ENCODE measurements at places on chromosomes 7 and 10.

GRCh38 chr10:48514916-48515315 is 90.0 kb downstream of the ARHGAP22 start:
- no peak for DNase-seq

- DNase-seq = no peak
These were observed 39.4 kb downstream of the BTBD16 start for GRCh38 chr10:122310311-122311050.

DNA sequence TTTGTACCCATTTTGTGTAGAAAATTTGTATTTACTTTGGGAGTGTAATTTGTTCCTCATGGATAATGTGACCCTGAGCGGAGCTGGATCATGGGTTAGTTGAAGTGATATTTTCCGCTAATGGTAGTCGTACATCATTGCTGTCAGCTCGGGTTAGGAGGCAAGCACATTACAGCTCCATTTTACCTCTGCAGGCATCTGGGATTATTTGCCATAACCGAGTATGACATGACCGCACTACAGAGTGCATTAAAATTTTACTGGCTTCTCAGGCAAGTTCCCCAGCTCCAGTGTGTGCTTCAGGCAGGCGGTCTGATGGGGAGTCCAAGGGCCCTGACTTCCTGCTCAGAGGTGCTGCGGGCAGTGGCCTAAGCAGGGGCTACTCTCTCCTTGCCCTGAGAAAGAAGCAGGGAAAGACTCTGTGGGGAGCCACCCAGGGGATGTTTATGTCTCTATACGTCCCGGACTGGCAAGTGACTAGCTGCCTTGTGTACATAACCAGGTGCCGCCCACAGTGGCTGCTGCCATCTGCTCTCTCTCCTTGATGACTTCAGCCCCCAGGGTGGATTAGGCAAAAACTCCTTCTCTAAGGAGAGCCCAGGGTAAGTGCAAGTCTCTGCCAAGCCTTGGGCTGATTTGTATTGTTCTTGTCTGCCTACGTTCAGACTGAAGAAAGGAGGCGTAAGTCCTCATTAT is 685.3 kb upstream of the GALNT17 start:
- DNase-seq = no peak

DNA sequence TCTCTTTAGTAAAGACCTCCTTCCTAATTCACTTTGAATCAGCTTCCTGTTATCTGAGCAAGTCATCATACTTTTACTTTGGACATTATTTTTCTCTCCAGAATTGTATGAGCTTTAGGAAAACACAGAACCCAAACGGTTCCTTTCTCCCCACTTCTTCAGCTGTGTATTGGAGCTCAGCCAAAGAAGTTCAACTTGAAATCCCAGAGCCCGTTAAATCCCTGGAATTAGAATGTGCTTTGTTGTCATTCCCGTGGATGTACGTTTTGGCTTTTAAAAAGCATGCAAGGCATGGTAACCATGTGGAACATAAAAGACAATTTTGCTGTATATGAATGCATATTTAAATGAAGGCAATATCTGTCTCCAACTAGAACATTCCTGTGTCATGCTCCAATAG is 46.6 kb downstream of the AGMO start:
- DNase-seq = no peak

DNA sequence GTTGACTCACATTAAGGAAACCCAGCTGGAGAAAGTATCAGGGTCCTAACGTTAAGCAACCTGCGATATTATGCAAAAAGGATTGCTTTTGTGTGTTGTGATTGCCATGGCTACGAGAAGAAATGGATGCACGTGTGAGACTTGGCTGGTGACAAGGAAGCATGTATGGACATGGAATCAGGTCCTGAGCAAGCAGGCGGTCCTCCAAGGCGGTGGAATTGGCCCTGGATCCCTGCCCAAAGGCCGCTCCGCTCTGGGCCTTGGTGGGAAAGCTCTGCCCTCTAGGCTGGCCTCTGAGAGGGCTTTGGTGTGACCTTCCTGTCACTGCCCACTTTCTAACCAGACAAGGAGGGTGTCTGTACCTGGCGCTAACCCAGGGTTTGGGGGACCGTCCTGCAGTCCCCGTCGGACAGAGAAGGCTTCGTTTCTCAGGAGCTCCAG is 192.1 kb downstream of the EBF3 start:
- DNase-seq = no peak

GRCh38 chr10:79942261-79943185 is 6.4 kb downstream of the SFTPD start:
- no peak for DNase-seq

- no peak for DNase-seq
These were observed 12.7 kb upstream of the VDAC2 start for GRCh38 chr10:75197906-75198305.

DNA sequence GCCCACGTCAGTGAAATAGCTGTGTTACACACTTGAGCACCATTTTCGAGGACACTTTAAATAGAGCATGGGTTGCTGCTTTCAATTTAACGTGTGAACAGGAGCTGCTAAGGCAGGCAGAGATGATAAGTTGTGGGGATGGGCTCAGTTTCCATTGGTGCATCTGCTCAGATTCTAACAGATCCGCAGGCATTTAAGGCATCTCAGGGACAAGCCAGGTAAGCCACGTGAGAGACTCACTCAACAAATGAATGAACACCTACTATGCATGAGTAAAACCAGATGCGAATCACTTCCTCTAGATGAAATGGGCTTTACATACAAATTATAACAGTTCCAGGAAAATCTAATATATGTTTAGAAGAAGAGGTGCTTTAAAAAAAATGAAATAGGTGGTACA is 34.6 kb downstream of the PLXNA4 start:
- DNase-seq = no peak

- no peak for DNase-seq
These were observed 740 bp downstream of the HTR7 start for GRCh38 chr10:90856964-90857634.

- no peak for DNase-seq
These were observed 35.0 kb downstream of the C10orf105 start for GRCh38 chr10:71684356-71685173.

- no peak for DNase-seq
These were observed 15.0 kb upstream of the SLK start for GRCh38 chr10:103951942-103952341.

- DNase-seq = no peak
These were observed 128.2 kb downstream of the TEX36 start for GRCh38 chr10:125554753-125555152.

- no peak for DNase-seq
These were observed 550.0 kb downstream of the REEP3 start for GRCh38 chr10:64071218-64071617.

DNA sequence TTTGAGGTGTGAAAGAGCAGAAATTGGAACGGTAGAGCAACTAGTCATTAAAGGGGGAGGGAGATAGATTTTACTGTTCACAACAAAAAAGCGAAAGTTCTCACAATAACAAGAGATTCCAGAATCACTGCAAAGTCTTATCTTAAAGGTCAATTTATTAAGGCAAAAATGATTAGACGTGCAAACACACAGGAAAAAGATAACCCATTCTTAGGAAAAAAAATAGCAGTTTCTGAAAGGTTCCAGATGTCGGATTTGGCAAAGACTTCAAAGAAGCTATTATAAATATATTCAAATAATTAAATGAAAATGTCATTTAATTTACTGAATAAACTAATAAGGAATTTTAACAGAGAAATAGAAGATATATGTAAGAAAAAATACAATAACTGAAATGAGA is 70.8 kb upstream of the GNAI1 start:
- no peak for DNase-seq

DNA sequence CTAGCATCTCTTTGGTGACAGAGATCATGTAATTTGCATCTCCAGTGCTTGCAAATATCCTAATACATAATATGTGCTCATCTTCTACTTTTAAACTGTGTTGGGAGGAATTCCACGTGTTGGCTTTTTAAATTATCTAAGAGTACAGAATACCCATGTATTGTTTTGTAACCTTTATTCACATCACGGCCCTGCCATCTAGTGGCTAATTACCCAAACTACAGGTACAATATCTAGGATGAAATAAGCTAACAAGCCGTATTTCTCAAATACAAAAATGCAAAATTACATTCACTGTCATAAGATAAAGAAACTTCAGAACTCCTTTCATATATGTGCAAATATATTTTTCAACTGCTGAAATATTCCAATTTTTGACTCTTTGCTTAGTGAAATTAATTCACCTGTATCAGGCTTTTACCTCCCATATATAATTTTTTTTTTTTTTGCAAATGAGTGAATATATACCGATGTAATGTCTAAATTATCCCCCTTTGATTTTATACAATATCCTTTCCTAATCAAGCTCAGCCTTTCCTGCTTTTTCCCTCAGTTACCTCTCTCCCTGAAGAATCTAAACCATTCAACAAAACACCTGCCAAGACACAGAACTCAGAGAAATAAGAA is 30.3 kb upstream of the LSM8 start:
- DNase-seq = no peak

DNA sequence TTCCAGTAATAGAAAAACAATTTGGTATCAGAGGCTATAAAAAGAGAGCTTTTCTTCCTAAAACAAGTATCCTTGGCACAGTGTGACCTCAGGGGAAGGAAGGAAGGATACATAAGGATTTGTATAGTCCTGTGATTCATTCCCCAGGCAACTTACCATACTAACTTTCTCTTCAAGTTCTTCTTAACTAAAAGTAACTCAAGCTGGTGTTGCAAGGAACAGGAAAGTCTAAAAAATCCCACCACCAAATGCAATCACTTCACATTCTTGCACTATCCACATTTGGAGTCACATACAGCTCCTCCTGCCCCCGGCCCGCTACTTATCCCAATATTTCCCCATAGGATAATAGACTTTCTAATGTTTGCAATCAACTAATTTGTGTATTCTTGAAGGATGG is 84.8 kb downstream of the PRKAG2 start:
- DNase-seq = no peak

GRCh38 chr7:159088016-159088865 is 56.4 kb downstream of the VIPR2 start:
- DNase-seq = no peak

DNA sequence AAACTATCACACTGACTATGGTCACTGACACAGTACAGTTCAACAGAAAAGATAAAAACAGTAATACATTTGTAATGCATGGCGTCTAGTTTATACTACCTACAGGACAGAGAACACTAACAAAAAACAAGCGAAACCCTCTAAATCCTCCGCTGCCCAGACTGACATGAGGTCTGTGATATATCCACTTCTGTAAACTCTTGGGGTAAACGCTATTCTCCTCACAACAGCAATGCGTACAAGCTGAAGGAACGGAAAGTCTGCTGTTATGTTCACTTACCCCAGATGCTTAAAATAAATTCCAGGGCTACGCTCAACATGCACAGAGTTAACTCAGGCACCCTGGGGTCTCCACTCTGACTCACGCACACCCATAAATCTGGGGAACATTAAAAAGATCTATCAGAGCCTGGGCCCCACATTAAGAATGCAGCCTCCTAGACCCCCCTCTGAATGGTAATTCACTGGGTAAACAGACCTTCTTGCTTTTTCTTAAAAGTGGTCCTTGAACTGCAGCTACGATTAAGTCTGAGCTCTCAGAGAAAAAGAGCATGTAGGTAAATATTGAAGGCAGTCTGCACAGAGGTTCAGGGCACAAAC is 105.6 kb downstream of the CTBP2 start:
- no peak for DNase-seq

DNA sequence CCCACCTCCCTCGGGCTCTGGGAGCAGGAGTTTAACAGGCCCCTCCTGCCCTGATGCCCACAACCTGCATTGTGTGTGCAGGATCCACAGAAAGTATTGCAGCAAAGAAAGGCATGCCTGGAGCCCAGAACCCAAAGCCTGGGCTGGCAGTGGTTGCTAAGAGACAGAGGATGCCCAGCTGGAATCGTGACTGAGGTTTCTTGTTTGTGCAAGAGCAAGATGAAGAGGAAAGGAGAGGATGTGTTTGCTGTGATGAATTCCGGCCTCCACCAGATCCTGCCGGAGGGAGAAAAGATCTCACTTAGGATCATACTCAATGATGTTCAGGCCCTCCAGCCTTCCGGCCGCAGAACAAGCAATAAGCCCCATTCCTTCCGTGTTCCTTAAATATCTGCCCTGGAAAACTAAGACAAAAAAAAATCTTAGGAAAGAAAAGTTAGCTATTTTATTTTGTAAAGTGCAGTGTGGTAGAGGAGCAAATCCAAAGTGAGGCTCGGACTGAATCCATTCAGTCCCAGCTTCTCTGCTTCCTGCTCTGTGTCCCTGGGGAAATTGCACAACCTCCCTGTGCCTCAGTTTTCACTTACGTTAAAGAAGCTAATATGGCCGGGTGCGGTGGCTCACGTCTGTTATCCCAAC is 57.1 kb downstream of the SLIT1 start:
- no peak for DNase-seq
